ENCODE measurements at places on chromosomes 1 and 21. TPM values are rescaled to one million over a fixed set of nuclear protein-coding genes. Genes with fewer than 3 reads are reported as not detected.

SLC45A1 gene
- 3.3 TPM for total RNA-seq

AP4B1 gene
- 15.4 TPM for total RNA-seq

NBPF6 gene
- total RNA-seq: not detected

MAP3K6 gene
- total RNA-seq: 24.8 TPM

VHLL gene
- 0.39 TPM for total RNA-seq

MNDA gene
- total RNA-seq: not detected

CELA2A gene
- total RNA-seq: not detected

DCDC2B gene
- total RNA-seq: not detected

MROH9 gene
- total RNA-seq: not detected

LIPI gene
- not detected for total RNA-seq

IPP gene
- total RNA-seq: 10.9 TPM

DNAJC28 gene
- total RNA-seq: 0.39 TPM

SLAMF1 gene
- not detected for total RNA-seq

GPR153 gene
- 3.7 TPM for total RNA-seq

PTPRU gene
- total RNA-seq: 20.1 TPM

MAP10 gene
- 1.5 TPM for total RNA-seq

PIGR gene
- not detected for total RNA-seq

PRAMEF13 gene
- total RNA-seq: not detected

PAQR6 gene
- 0.59 TPM for total RNA-seq

RGS13 gene
- under 0.01 TPM for total RNA-seq

SNX27 gene
- 28.3 TPM for total RNA-seq

SPRR2F gene
- not detected for total RNA-seq

ESRRG gene
- total RNA-seq: not detected

CYP4A22 gene
- not detected for total RNA-seq

GPATCH4 gene
- 20.5 TPM for total RNA-seq

LCE2B gene
- not detected for total RNA-seq

KRTAP10-11 gene
- not detected for total RNA-seq

PEX14 gene
- 14.9 TPM for total RNA-seq

TTLL7 gene
- 4.4 TPM for total RNA-seq

RPTN gene
- not detected for total RNA-seq

HES5 gene
- not detected for total RNA-seq

ADAMTS5 gene
- 27.6 TPM for total RNA-seq

TSSK3 gene
- 1.1 TPM for total RNA-seq

DPYD gene
- total RNA-seq: 76.4 TPM

ZSWIM5 gene
- 0.20 TPM for total RNA-seq

REN gene
- total RNA-seq: 0.37 TPM

ARV1 gene
- total RNA-seq: 10.4 TPM

PYHIN1 gene
- 0.20 TPM for total RNA-seq

NMNAT1 gene
- 9.2 TPM for total RNA-seq

KCNK1 gene
- 1.5 TPM for total RNA-seq

FOXD2 gene
- total RNA-seq: under 0.01 TPM

AMY1B gene
- total RNA-seq: not detected

NOS1AP gene
- total RNA-seq: not detected

ATP6V1G3 gene
- total RNA-seq: not detected

CYP4X1 gene
- 0.20 TPM for total RNA-seq

DRAXIN gene
- under 0.01 TPM for total RNA-seq

FLG gene
- total RNA-seq: not detected

ERICH3 gene
- total RNA-seq: not detected

SLC1A7 gene
- total RNA-seq: not detected
